ENCODE measurements at places on chromosomes 16 and 17.
A peak's percentile ranks its signal among the peaks of the same experiment; 100 is the strongest.

GRCh38 chr17:1022278-1023024 is 25.5 kb downstream of the TIMM22 start:
- no peak for DNase-seq

- no peak for DNase-seq
Observed at GRCh38 chr17:71338396-71338795, 782.4 kb upstream of the SOX9 start.

- no peak for DNase-seq
Observed at GRCh38 chr17:34437188-34437587, 74.2 kb upstream of the CCL1 start.

GRCh38 chr16:4972938-4973587 is 14.9 kb downstream of the SEC14L5 start:
- DNase-seq: no peak

GRCh38 chr16:73882033-73882432 is 414.6 kb upstream of the PSMD7 start:
- no peak for DNase-seq

DNA sequence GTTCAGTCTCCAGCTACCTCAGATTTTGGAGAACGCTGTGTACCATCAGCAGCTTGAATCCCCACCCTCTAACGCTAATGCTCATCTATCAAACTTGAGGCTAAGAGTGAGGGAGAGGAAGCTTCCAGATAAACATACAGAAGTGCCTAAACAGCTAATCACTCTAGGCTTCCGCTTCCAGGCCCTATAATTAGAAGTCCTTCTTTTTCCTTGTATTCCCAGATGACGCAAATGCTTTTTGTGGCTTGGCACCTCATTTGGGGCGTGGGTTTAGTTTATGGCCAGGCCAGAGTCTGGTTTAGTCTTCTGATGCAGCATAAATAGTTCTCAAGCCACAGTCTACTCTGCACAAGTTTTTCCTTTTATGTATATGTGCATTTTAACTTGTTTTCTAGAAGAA is 263.4 kb downstream of the BCAS3 start:
- no peak for DNase-seq

GRCh38 chr16:47392081-47392480 is 68.8 kb downstream of the ITFG1 start:
- no peak for DNase-seq

GRCh38 chr17:40556884-40557414 is 8.3 kb downstream of the CCR7 start:
- DNase-seq: peak; percentile 63

GRCh38 chr17:1469231-1469852 is 13.3 kb upstream of the CRK start:
- no peak for DNase-seq

DNA sequence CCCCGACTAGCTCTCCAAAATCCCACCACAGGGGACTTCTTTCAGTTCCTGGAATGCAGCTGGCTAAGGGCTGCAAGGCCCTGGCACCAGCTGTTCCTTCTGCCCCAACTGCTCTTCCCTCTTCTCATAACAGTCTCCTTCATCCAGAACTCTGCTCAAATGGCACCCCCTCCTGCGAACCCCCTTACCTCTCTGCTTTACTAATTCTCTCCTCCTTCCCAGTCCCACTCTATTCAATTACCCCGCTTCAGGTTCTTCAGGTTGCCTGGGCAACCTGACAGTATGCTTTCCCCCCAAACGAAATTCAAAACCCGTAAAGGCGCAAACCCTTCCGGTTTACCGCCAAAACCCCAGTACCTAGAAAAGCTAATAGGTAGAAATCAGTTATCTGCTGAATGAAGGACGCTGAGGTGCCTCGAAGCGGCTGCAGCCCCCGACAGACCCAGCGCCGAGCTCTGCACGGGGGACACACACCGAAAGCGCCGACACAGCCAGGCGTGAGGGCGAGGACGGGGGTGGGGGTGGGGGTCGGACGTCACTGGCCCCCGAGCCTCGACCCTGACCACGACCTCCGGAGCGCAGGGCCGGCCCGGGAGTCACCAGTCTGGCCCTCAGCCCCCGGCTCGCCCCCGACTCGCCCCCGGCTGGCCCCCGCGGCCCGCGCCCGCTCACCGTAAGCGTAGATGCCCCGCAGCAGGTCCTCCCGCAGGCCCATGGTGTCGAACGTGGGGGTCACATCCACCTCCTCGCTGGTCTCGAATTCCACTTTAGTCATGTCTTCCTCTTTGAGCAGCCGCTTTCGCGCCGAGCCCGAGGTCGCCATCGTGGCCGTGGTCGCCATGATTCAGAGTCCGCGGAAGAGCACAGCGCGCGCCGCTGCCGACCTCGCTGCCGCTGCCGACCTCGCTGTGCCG is 550 bp downstream of the EIF4A3 start:
- no peak for DNase-seq

GRCh38 chr16:5837007-5837670 is 739.5 kb upstream of the EEF2KMT start:
- no peak for DNase-seq

DNA sequence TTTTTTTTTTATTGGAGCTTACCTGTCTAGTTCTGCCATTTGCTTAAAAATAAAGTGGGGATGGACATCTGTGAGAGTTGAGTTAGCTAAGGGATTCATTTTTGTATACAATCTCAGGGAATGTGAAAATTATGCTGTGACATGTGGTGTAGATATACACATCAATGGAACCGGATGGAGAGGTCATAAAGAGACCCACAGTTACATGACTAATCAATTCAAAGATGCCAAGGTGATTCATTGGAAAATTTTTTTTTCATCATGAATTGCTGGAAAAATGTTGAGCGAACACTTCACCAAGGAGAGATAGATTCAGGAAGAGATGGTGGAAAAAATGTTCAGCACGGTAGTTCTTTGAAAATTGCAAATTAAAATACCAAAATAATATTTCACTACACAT is 605.4 kb upstream of the KIF2B start:
- DNase-seq: no peak

Measured in upper lobe of right lung (tissue), 1 donor.